Fibroblast of the aortic adventitia (primary cell): ENCODE measurements at places on chromosomes 3 and 15. TPM values are rescaled to one million over a fixed set of nuclear protein-coding genes. Genes with fewer than 3 reads are reported as not detected.

The WNT7A gene
- total RNA-seq: not detected in 2 replicates

The TLR9 gene
- total RNA-seq: not detected in 2 replicates

The ARHGAP31 gene
- 11.4 and 23.5 TPM in 2 replicates for total RNA-seq

The GPR156 gene
- total RNA-seq: 0.90 and 4.0 TPM in 2 replicates

The CCDC9B gene
- 6.7 and 16.2 TPM in 2 replicates for total RNA-seq

The OR5K2 gene
- not detected in 2 replicates for total RNA-seq

The ZNF860 gene
- total RNA-seq: 0.33 and 1.2 TPM in 2 replicates

The VEPH1 gene
- total RNA-seq: 27.4 and 152 TPM in 2 replicates

The ADPRH gene
- total RNA-seq: 3.8 and 4.1 TPM in 2 replicates

The CCR8 gene
- not detected in 2 replicates for total RNA-seq

The SERINC4 gene
- 0.18 TPM in 1 of 2 replicates, not detected in the other for total RNA-seq

The SCG5 gene
- 11.7 and 16.7 TPM in 2 replicates for total RNA-seq

The GSK3B gene
- 74.1 and 123 TPM in 2 replicates for total RNA-seq

The GNAT1 gene
- total RNA-seq: not detected in 2 replicates

The ZPLD1 gene
- 0.33 and 0.45 TPM in 2 replicates for total RNA-seq

The LRRC34 gene
- total RNA-seq: 7.4 and 15.0 TPM in 2 replicates

The P2RY12 gene
- 0.18 and 0.82 TPM in 2 replicates for total RNA-seq

The KBTBD13 gene
- total RNA-seq: not detected in 2 replicates

The CKMT1A gene
- total RNA-seq: not detected in 2 replicates

The XCR1 gene
- not detected in 2 replicates for total RNA-seq

The LPP gene
- total RNA-seq: 33.2 and 92.1 TPM in 2 replicates

The CLDN16 gene
- 0.09 TPM in 1 of 2 replicates, not detected in the other for total RNA-seq

The NR1I2 gene
- 0.27 TPM in 1 of 2 replicates, not detected in the other for total RNA-seq

The C15orf62 gene
- 0.18 and 0.57 TPM in 2 replicates for total RNA-seq
